Body of pancreas (tissue), 4 donors: ENCODE measurements at places on chromosomes 11 and 22. TPM values are rescaled to one million over a fixed set of nuclear protein-coding genes. Genes with fewer than 3 reads are reported as not detected.

The USP2 gene
- 3.9 TPM for total RNA-seq

GRCh38 chr11:59756558-59756840 lies 1.3 kb downstream of the STX3 start:
- no peak for DNase-seq

GRCh38 chr11:68610452-68611116 lies 73.8 kb upstream of the GAL start:
- no peak for DNase-seq

DNA sequence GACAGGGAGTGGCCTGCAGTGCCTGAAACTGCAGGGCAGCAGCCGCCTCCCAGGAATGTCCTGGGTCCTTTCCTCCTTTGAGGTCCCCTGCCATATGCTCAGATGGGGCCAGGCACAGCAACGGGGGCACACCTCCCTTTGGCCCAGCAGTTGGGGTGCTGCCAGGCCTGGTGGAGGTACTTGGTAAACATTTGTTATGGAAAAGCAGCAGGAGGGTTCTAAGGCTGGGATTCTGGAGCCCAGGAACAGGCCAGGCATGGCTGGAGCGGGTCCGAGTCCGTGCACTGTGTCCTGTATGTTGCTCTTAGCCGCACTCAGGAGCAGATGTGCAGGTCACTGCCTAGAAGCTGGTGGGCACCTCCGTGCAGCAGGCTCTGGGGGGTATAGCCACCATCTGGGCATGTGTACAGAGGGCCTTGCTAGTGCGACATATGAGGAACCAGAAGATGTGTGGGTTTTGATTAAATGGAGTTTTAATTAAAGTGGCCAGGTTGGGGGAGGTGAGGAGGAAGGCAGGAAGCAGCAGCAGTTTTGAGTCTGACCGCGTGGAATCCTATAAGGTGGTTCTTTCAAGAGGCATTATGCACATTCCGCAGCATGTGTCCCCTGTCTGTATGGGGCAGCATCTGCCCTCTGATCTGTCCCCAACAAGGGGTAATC lies 1.5 kb downstream of the ADORA2A start:
- DNase-seq, result no peak
